ENCODE measurements at places on chromosomes 4 and X. TPM values are rescaled to one million over a fixed set of nuclear protein-coding genes. Genes with fewer than 3 reads are reported as not detected.

DNA sequence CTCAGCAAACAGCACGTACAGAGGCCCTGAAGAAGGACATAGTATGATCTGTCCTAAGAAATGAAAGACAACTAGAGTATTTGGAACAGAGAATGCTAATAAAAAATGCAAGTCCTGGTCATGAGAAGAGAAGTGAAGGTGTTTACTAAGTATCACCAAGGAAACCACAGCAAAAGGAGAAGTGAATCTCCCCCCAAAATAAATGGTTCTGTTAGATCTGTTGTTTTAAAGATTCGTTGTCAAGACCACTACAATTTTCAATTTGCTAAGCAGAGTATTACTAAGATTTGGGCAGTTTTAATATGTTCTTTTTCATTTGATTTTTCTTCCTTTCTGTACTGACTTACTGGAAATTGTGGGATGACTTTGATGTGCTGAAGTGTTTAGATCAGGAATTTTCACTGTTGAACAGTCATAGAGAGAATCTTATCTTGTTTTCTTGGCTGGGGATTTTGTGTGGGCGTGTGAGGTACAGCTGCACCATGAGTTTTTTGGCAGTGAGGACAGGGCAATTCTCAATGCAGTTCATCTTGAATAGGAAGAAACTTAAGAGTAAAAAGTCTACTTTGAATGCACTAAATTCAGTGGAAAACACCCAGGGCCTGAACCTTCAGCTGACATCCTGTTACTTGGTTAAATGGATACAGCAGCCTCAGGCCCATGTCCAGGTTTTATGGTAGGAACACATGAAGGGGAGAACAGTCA is 132.2 kb downstream of the STIM2 start:
- H3K4me3 ChIP-seq, result no peak overlapping the region
- H3K36me3 ChIP-seq, result no peaks in the 10 kb centered on the region
- no peak overlapping the region for H3K27ac ChIP-seq
- no peaks in the 10 kb centered on the region for H3K4me1 ChIP-seq
- DNase-seq, result no peak
- H3K27me3 ChIP-seq, result no peaks in the 10 kb centered on the region

The FOXO4 gene
- total RNA-seq, result 17.4 TPM

DNA sequence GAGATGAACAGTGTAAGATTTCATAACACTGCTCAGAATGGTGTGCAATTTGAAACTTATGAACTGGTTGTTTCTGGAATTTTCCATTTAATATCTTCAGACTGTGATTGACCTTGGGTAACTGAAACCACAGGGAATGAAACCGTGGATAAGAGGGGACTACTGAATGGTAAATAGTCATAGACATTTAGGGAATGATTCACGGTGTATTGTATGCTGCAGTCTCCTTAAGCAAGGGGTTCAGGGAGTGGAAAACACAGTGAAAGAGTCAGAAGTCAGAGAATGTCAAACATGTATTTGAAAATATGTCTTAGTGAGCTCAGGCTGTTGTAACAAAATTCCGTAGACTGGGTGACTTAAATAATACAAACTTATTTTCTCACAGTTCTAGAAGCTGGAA is 398.2 kb upstream of the DIPK2B start:
- no peak for DNase-seq
- H3K4me3 ChIP-seq, result no peak overlapping the region
- H3K36me3 ChIP-seq, result no peaks in the 10 kb centered on the region
- no peaks in the 10 kb centered on the region for H3K4me1 ChIP-seq
- H3K27ac ChIP-seq, result no peak overlapping the region
- no peaks in the 10 kb centered on the region for H3K27me3 ChIP-seq

- H3K27me3 ChIP-seq, result no peaks in the 10 kb centered on the region
- H3K4me3 ChIP-seq, result no peak overlapping the region
- DNase-seq, result no peak
- no peaks in the 10 kb centered on the region for H3K36me3 ChIP-seq
Measured at GRCh38 chr4:72388521-72388920, 180.5 kb downstream of the ADAMTS3 start.

GRCh38 chr4:181757910-181758660 is 485.1 kb upstream of the TENM3 start:
- H3K27me3 ChIP-seq, result no peaks in the 10 kb centered on the region
- no peak for DNase-seq
- H3K4me1 ChIP-seq, result no peaks in the 10 kb centered on the region
- no peak overlapping the region for H3K27ac ChIP-seq
- H3K36me3 ChIP-seq, result no peaks in the 10 kb centered on the region
- H3K4me3 ChIP-seq, result no peak overlapping the region

DNA sequence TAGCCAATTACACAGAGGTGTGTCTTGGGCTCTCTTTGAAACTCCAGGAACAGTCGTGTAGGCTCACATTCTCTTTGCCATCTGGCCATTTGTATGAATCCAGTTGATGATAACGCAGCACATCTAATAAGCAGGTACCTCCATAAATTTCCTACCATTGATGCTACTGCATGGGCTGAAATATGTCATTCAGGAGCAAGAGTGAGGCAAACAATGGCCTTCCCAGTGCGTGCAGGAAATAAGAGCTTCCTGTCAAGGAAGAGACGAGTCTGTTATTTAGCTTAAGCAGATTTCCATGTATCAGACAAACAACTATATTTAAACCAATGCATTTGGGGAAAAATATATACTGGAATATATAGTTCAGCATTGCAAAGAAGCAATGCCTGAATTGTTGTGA is 102.1 kb upstream of the MXRA5 start:
- no peaks in the 10 kb centered on the region for H3K36me3 ChIP-seq
- no peaks in the 10 kb centered on the region for H3K27me3 ChIP-seq
- DNase-seq, result no peak

DNA sequence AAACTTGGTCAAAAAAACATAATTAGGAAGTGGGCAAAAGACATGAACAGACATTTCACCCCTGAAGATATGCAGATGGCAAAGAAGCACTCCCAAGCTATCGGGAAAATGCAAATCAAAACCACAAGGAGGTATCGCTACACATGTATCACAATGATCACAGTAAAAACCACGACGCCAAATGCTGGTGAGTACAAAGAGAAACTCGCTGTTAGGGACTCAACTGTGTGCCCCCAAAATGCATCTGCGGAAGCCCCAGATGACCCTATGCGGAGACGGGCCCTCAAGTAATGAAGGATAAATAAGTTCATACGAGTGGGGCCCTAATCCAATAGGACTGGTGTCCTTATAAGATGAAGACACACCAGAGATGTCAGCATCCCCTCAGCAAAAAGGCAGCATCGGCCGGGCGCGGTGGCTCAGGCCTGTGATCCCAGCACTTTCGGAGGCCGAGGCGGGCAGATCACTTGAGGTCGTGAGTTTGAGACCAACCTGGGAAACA is 10.2 kb downstream of the GAK start:
- DNase-seq, result no peak
- H3K4me3 ChIP-seq, result no peak overlapping the region
- H3K36me3 ChIP-seq, result no peaks in the 10 kb centered on the region
- H3K4me1 ChIP-seq, result no peaks in the 10 kb centered on the region
- no peaks in the 10 kb centered on the region for H3K27me3 ChIP-seq

GRCh38 chr4:138894011-138894410 is 121.6 kb upstream of the NOCT start:
- H3K27me3 ChIP-seq, result no peaks in the 10 kb centered on the region
- H3K4me1 ChIP-seq, result peaks cover 36% of the 10 kb centered on the region
- no peaks in the 10 kb centered on the region for H3K36me3 ChIP-seq

The CCDC160 gene
- 0.37 TPM for total RNA-seq

The PDE5A gene
- total RNA-seq, result 10.8 TPM

DNA sequence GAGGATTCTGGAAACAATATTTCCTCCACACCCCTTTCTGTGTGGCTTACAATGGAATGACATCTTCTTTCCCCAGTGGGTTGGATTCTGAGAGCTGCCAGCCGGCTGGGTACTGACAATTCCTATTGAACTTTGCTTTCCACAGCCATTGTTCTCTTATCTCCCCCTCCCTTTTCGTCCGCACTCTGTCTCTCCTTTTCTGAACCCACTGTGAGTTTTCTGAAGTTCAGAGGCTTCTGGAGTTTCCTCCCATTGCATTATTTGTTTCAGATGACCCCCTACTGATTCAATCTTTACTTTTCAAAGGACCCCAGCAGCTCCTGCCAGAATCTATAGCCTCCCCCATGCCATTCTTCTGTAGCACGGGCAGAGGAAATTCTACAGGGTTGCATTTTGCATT is 10.4 kb downstream of the SMPX start:
- H3K27ac ChIP-seq, result no peak overlapping the region
- no peaks in the 10 kb centered on the region for H3K36me3 ChIP-seq
- H3K4me3 ChIP-seq, result no peak overlapping the region

GRCh38 chr4:6715704-6716017 is 313 bp upstream of the BLOC1S4 start:
- no peaks in the 10 kb centered on the region for H3K36me3 ChIP-seq
- H3K27me3 ChIP-seq, result no peaks in the 10 kb centered on the region
- peak overlapping the region; percentile 91 for H3K27ac ChIP-seq
- H3K4me1 ChIP-seq, result peaks cover 3% of the 10 kb centered on the region

The HERC5 gene
- total RNA-seq, result 6.8 TPM

The STPG2 gene
- total RNA-seq, result not detected

DNA sequence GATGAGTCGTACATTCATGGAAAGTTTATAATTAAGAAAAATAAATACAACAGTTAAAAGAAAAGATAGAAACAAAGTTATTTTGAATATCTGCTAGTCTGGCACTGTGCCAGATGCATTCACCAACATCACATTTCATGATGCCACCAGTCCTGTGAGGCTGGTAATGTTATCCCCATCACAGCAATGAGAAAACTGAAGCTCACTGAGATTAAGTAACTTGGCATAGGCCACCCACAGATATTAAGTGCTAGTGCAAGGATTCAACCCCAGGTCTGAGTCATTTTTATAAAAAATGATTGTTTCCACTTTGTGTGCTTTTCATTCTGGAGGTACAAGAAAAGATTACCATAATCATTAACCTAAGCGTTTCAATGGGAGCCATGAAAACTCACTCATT is 65.0 kb upstream of the IL15 start:
- H3K27me3 ChIP-seq, result no peaks in the 10 kb centered on the region
- no peak overlapping the region for H3K27ac ChIP-seq
- DNase-seq, result no peak

GRCh38 chr4:38185406-38186144 is 225.4 kb downstream of the PTTG2 start:
- H3K27me3 ChIP-seq, result no peaks in the 10 kb centered on the region
- H3K4me1 ChIP-seq, result no peaks in the 10 kb centered on the region
- H3K4me3 ChIP-seq, result no peak overlapping the region
- no peaks in the 10 kb centered on the region for H3K36me3 ChIP-seq
- DNase-seq, result no peak

The GLOD5 gene
- total RNA-seq, result not detected

DNA sequence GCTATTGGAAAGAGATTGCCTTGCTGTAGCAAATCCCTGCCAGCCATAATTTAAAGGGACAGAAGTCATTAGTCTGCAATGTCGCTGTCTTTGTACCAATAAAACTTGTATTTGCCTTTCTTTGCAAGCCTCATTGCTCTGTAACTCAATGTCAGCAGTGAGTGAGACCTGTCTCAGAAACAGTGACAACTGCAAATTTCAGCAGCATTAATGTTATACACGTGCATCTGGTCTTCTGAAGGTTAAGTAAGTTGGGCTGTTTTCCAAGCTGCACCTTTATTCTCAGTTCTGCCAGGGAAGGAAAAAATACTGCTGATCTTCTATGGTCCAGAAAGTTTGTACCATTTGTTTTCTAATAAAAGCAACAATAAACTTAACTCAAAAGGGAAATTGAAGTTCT is 543.1 kb downstream of the TRIML1 start:
- DNase-seq, result no peak
- no peaks in the 10 kb centered on the region for H3K4me1 ChIP-seq
- no peaks in the 10 kb centered on the region for H3K27me3 ChIP-seq
- H3K36me3 ChIP-seq, result no peaks in the 10 kb centered on the region
- H3K27ac ChIP-seq, result no peak overlapping the region
- H3K4me3 ChIP-seq, result no peak overlapping the region

All from Caco-2 (cell line).